Activated naive CD4-positive, alpha-beta T cell treated with anti-CD3 and anti-CD28 coated beads for 36 hours (primary cell): ENCODE measurements at places on chromosomes 2 and 18. TPM values are rescaled to one million over a fixed set of nuclear protein-coding genes. Genes with fewer than 3 reads are reported as not detected.

DNA sequence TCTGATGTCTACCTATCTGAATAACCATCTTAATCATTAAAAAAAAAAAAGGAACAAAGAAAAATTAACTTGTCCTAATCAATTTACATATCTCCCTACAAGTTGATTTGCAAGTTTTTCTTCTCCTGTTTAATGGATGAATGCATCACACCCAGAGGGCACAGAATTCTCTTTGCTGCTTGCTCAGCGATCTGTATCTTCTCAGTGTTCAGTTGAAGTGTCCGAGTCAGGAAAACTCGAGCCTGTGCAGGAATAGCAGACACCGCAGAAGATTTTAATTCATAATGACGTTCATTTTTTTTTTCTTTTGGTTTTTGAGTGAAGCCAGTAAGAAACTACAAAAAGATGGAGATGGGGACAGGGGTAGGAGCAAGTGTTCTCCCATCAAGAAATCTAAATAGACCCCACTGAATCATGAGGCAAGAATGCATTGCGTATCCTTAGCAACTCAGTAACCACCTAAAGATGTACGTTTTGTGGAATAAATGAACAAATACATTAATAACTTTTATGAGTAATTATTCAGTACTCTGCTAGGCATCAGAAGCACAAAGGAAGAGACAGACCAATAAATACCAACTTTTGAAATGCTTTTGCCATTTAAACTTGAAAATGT is 675.5 kb downstream of the LRP1B start:
- DNase-seq: no peak

IL1F10 gene
- total RNA-seq: not detected

SOWAHC gene
- 0.38 TPM for total RNA-seq

GRCh38 chr2:171389780-171390179 is 44.0 kb downstream of the METTL8 start:
- DNase-seq: no peak

- no peak for DNase-seq
These were observed 1165.7 kb upstream of the PIK3C3 start for GRCh38 chr18:40789286-40789685.

DNA sequence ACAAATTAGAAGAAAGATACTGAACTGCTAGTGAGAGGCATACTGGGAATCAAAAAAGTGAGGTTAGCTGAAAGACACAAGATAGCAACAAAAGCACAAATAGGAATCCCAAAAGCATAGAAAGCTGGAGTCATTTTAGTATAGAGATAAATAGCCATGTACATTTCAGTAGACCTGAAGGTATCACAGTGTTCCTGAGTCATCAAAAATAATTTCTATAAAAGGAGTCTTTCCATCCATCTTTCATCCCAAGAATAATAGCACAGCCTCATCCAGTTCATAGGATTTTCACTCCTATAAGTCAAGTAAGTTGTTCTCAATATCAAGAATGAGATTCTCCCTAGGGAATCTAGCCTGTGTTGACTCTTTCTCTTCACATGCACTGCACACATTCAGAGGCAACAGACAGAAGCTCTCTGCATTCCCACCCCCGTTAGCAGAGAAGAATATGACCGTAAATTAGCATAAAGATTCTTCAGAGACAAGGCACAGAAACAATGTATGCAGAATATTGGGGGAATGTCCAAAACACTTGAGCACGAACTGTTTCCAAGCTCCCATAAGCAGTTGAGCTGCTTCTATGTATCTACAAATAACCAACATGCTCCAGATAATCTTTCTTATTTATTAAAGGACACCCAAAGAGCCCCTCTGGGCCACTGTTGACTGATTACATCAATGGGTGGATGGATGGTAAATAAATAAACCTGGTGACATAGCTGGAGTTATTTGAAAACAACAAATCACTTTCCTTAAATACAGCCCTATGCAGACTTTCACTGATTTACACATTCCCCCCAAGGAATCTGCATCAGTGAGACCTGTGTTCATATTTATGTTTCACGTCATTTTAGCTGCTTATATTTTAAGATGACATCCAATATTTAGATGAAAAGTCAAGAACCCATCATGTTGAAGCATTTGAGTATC is 174.5 kb upstream of the PKDCC start:
- DNase-seq: no peak

DNA sequence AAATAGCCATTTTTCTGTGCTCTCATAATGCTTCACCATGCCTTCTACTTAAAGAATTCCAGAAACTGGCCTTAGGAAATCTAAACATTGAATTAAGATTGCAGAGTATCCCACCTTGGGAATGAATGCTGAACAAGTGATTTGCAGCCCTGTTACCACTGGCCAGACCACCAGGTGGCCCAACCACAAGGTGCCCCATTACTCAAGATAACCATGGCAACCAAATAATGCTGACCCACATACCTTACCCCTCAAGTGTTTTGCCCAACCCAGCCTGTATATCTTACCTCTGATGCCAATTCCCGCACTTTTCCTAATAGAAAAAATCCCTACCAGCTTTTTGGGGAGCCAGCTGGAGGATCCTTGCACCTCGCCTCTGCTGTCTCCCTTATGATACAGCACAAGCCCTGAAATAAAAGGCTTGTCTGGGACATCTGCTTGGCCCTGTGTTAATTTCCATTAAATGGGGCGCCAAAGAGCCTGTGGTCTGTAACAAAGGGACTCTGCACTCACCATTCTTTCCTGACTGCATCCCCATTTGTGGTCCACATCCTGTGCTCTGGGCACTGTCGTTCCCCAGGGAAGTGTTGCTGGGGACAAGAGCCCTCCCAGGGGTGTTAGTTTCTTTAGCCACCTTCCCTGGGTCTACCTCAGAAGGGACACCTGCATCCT is 17.3 kb upstream of the KCNF1 start:
- no peak for DNase-seq

DNA sequence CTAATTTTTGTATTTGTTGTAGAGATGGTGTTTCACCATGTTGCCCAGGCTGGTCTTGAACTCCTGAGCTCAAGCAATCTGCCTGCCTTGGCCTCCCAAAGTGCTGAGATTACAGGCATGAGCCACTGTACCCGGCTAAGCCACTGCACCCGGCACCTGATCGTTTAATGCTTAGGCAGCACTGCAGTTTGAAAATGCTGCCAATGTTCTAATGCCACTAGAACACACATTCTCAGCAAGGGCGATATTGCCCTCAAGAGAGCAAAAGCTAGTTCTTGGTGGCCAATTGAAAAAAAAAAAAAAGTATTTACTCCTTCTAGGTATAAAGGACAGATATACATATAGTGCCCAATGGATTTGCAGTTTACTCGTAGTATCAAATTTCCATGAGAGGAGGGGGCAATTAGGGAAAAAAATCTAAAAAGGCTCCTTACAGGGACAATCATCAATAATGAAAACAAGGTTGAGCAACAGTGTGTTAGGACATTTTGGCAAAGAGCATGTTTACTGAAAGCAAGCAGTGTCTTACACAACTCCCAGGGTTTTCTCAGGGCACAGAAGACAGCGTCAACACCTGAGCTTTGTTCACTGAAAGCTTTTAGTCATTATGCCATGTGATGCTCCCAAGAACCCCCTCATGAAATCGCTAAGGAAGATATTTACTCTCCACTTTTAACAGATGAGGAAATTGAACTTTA is 199.9 kb upstream of the PKDCC start:
- DNase-seq: no peak

GRCh38 chr2:10260130-10260529 is 42.6 kb upstream of the HPCAL1 start:
- DNase-seq: no peak

- DNase-seq: no peak
These were observed 149.7 kb upstream of the ZNF236 start for GRCh38 chr18:76672627-76673026.

- DNase-seq: no peak
These were observed 10.0 kb downstream of the KLF7 start for GRCh38 chr2:207155516-207156444.

NYAP2 gene
- total RNA-seq: not detected

GRCh38 chr2:9918275-9918674 is 33.2 kb upstream of the GRHL1 start:
- no peak for DNase-seq

DNA sequence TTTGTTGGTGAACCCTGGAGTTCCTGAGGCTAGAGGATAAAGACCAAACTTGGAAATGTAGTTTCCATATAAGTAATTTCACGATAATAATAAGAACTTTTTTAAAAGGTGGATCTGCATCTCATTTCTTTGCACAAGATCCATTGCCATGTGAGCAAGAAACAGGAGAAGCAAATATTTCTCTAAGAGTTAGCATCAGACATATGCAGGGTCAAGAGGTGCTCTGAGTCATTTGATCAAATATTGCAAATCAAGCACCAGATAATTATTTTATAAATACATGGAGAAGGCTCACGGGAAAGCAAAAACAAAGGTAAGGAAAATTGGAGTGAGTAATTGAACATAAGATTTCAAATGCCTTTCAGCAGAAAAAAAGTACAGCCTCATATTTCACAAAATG is 118.0 kb downstream of the DTNA start:
- no peak for DNase-seq

CPO gene
- total RNA-seq: not detected

HOXD3 gene
- total RNA-seq: not detected

DNA sequence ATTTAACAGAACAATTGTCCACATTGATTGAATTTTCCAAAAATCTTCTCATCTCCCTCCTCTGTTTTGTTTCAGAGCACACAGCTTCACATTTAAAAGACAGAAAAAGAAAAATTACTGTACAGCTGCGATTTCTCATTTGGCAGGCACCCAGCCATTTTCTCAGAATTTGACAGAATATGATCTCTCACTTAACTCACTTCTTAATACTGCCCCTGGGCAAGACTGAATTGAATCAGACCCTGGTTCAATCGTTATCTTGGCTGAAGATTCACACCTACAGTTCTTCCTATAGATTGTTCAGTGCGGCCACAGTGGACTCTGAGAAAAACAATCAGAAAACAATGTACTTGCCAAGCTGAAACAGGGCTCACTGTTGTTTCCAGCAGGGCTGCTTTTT is 90.2 kb upstream of the LHCGR start:
- DNase-seq: no peak

DNA sequence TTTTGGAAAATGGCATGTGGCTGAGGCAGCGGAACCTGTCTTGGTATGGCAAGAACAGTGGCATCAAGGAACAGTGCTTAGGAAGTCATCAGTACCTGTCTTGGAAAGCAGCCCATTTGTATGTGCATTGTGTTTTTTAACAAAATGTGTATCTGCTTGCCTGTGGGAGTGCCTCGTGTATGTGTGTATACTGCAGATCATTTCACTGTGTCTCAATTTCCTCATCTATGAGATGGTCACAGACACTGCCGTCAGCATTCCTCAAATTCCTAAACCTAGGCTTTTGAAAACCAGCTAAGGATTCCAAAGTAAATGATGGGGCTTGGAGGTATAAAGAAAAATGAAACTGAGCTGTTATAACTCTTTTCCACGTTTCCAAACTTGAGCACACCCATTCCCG is 441.3 kb downstream of the RND3 start:
- DNase-seq: no peak

GRCh38 chr2:98829581-98830270 is 98.8 kb upstream of the MGAT4A start:
- DNase-seq: no peak

- DNase-seq: no peak
These were observed 138.5 kb upstream of the LGALSL start for GRCh38 chr2:64315291-64315960.

CCDC148 gene
- total RNA-seq: not detected
